Hindlimb muscle (tissue), 1 donor: ENCODE measurements at places on chromosomes 5 and 9. TPM values are rescaled to one million over a fixed set of nuclear protein-coding genes. Genes with fewer than 3 reads are reported as not detected.

Gene LEAP2
- 2.6 TPM for polyA plus RNA-seq

Gene SHC3
- 0.67 TPM for polyA plus RNA-seq

DNA sequence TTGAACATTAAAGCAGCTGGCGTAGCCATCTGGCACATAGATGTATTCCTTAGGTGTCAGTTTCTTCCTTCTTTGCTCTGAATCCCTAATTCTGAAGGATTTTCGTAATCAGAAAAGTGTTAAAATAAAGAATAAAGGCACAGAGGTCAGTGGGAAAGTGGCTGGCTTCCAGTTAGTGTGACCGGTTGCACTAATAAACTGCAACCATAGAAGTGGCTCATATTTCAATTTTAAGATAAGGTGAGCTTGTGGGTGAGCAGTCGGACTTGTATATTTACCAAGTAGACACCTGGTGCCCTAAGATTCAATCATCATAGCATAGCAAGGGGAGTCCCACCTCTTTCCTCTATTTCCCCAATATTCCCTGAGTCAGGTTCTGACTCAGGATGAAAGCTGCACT lies 459.6 kb downstream of the ACTL7B start:
- no peak for DNase-seq

DNA sequence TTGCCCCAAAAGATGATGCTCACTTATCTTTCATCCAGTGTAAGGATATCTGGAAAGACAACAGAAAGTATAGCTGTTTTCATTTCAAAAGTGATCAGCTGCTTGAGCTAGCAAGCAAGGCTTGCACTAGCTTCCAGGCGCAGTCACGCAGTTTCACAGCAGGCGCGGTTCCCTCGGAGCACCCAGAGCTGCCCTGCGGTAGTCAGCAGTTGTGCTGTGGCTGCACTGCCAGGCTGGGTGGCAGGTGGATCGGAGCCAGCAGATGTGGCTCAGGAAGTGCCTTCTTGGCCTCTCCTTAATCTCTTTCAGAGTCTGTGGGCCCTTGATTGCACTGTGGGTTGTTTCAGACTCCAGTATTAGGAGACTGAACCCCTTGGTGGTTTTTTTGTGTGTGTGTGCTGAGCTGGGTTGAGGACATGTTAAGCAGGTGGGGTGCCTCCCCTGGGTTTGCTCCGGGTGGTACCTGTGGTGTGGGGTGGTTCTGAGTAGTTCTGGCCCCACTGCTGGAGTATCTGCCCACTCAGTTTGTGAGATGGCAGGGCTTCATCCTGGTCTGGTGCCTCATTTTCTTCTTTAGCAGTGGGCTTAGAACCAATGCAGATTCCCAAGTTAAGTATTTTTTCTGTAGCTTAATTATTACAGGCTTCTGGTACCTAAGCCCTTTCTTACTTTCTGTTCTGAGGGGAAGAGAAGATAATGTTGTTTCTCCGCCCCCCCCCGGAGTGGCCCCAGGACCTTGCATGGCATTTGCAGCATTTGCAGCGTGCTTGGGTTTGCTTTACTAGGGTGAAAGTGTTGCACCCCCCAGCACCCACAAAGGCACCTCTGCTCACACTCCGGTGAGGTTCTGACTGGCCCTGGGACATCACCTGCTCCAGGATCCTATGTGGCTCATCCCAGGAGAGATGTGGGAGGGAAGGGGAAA lies 16.4 kb downstream of the TENT4A start:
- no peak for DNase-seq

- no peak for DNase-seq
These were observed 10.4 kb downstream of the C9 start for GRCh38 chr5:39353717-39354399.

Gene F2R
- 19.9 TPM for polyA plus RNA-seq

Gene SPINK6
- not detected for polyA plus RNA-seq

Gene OTULINL
- polyA plus RNA-seq = 3.4 TPM

DNA sequence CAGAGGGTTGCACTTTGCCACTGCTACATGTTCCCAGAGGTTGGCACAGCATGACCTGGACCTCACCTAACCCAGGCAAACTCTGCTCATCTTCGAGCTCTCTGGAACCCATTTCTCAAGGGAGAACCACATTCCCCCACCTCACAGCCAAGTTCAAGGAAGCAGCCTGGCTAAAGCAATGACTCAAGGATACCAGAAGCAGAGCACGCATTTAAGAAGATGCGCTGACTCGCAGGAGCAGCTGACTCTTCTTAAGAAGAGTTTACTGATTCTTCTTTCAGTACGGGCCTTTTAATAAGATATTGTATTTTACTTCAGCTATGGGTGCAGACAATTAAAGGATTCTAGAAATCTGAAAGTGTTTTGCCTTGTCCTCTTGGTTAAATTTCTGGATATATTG lies 4.1 kb upstream of the SEMA5A start:
- no peak for DNase-seq

Gene FOXD4L3
- not detected for polyA plus RNA-seq

GRCh38 chr5:97929383-97929782 lies 746.3 kb upstream of the RIOK2 start:
- DNase-seq = no peak

GRCh38 chr5:66538126-66538525 lies 58.1 kb upstream of the MAST4 start:
- no peak for DNase-seq

Gene LCP2
- polyA plus RNA-seq = 7.4 TPM

DNA sequence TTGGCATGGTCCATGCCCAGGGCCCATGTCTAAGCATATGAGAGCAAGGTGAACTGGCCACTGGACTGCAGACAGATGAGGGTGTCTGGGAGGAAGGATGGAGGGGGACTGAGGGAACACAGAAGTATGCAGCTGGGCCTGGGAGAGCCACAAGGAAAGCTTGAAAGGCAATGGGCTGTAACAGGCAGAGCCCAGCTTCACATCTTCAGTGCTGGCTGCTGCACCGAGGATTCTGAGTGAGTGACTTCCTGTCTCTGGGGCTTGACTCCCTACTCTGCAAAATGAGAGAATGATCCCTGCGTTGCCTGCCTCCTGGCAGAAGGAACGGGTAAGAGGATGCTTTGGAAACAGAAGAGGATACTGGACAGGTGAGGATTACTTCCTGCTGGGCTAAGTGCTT lies 29.0 kb downstream of the COL15A1 start:
- DNase-seq = no peak

Gene IFNA2
- not detected for polyA plus RNA-seq

DNA sequence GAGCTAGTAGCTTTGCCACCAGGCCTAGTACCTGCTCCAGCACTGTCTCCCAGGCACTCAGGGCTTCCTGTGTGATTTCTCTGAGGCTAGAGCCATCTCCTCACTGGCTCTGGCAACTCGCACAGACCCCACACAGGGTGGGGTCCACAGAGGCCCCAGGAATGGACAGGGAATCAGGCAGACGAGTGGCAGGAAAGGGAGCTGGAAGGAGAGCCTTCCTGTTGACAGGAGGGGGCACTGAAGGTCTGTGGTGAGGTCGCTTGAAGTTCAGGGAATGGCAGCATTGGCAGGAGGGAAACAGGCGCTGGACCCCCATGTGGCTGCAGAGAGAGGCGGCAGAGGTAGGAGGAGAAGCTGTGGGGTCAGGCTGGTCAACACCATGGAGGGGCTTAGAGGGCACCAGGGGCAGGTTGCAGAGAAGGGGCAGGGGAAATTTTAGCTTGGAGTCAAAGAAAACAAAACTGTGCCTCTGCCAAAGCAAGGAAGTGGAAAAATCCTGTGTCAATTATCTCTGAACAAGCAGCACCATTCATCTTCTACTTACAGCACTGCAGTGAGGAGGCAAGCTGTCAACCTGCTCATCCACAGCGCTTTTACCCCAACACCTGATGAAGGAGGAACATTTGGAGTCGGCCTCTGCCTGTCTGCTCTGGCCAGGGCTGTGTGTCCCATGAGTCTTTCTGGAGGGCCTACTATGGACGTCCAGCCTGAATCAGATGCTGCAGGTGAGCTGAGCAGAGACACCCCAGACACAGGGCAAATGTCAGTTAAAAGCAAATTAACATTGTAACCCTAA lies 270.2 kb downstream of the FSTL4 start:
- DNase-seq = no peak
